ENCODE measurements at places on chromosomes 6 and 20. TPM values are rescaled to one million over a fixed set of nuclear protein-coding genes. Genes with fewer than 3 reads are reported as not detected.
A peak's percentile ranks its signal among the peaks of the same experiment; 100 is the strongest.

- no peak for DNase-seq
Measured at GRCh38 chr6:38352636-38353035, 287.1 kb downstream of the BTBD9 start.

- DNase-seq: peak; percentile 87
Measured at GRCh38 chr20:25017257-25017803, 24.8 kb upstream of the APMAP start.

GRCh38 chr6:34836451-34836850 is 44.6 kb downstream of the BLTP3A start:
- DNase-seq: no peak

- no peak for DNase-seq
Measured at GRCh38 chr20:64216036-64216435, 39.5 kb upstream of the PCMTD2 start.

DNA sequence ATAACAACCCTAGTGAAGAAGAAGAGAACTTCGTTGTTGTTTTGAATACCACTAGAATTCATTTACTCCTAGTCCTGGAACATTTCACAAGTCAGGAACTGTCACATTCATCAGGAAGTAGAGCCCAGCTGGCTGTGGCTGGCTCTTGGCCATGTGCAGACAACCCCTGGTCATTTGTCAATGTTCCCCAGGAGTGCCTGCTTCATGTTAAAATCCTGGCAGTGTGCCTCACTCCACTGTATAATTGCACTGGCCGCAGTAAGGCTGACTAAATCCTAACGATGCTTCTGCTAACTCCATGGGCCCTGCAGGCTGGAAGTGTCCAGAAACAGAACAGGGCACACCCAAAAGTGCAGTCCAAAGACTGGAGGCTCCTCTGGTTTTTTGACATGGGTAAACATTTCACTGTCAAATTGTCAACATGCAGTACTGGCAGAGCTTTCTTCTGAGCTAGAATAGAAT is 41.5 kb upstream of the ADGRF1 start:
- DNase-seq: peak; percentile 91

- peak; percentile 90 for DNase-seq
Measured at GRCh38 chr20:39825524-39825923, 863.4 kb downstream of the DHX35 start.

DNA sequence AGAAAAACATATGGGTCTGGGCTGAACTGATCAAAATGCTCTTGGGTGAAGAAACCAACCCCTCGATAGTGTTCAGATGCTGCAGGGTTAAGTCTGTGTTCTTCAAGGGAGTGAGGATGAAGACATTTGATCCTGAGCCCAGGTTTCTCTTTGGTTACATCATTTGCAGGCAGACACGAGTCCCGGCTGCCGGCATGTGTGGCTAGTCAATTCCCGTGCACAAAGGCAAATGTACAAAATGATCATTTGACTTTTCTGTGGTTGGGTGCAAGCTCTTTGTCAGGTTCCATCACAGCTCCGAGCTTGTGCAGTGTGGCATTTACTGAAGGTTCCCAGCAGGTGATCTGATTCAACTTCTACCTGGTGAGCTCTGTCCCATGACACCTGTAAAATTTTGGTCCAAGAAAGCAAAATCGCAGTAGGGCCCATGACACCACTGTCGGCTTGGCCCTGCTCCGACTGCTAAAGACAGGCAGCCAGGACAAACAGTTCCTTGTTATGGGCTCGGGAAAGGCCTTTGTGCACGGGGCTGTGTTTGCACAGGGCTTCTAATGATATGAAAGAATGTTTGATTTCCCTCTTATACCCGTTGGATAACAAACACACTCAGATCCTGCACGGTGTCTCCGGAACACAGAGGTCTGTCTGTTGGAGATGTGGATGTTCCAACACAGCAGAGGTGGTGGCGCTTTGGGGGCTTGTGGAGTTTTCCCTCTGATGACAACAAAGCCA is 46.9 kb downstream of the GJA10 start:
- no peak for DNase-seq

Gene PSORS1C1
- total RNA-seq: 7.7 TPM

DNA sequence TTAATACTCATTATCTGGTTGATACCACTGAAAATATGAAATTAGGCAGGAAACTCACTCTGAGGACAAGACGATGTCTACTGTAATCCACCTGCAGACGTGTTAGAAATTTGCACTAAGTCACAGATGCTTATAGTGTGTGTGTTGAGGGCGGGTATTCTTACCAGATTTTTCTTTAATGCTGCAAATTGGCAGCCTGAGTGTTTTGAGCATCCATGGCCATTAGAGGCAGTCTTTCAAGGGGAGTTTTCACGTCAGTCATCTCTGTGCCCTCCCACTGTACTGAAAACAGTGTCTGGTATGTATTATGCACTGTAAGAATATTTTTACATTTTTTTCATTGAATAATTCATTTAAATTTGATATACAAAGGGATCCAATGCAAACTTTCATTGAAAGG is 266.5 kb upstream of the QKI start:
- no peak for DNase-seq

- no peak for DNase-seq
Measured at GRCh38 chr6:126300735-126301134, 39.2 kb upstream of the CENPW start.

Gene AGPAT4
- 7.3 TPM for total RNA-seq

Gene TSBP1
- total RNA-seq: not detected

Gene HNF4A
- 0.22 TPM for total RNA-seq

Gene WFDC5
- total RNA-seq: not detected

Data from MCF 10A (cell line).